ENCODE measurements at places on chromosomes 4 and X.
A peak's percentile ranks its signal among the peaks of the same experiment; 100 is the strongest.

- DNase-seq: no peak
Observed at GRCh38 chr4:138037696-138038095, 204.5 kb downstream of the SLC7A11 start.

DNA sequence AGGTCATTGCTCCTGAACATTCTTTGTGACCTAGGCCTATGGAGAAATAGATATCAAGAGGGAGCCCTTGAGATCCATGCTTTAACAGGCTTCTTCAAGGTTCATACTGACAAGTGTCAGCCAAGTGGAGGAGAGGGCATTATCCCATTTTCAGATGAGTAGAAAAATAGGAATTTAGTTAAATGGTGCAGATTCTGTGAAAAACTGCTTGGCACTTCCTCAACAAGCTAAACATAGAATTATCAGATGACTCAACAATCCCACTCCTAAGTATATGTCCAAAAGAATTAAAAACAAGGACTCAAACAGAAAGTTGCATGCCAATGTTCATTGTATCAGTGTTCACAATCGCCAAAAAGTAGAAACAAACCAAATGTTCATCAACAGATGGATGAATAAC lies 43.8 kb upstream of the KCNIP4 start:
- no peak for DNase-seq

DNA sequence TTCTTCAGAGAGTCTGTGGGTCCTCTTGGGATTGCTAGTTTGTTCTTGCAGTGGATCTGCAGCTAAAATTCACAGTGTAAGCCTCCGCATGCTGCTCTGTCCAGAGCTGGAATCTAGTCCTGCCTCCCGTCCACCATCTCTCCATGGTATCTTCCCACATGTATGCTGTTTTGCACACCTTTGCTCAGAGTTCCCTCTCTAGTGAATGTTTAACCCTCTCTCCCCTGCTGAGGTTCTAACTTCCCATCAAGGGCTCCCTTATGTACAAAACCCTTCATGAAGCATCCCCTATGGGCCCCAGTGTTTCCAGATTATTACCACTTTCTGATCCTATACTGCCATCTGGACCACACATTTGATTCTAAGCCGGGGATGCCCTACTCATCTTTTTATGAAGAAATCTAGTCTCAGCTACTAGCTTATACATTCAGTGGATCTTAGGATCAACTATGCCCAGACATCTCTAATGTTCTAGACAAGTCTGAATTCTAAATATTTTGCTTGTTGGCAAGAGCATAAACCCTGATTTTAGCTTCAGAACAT lies 157.3 kb downstream of the CPEB2 start:
- no peak for DNase-seq

DNA sequence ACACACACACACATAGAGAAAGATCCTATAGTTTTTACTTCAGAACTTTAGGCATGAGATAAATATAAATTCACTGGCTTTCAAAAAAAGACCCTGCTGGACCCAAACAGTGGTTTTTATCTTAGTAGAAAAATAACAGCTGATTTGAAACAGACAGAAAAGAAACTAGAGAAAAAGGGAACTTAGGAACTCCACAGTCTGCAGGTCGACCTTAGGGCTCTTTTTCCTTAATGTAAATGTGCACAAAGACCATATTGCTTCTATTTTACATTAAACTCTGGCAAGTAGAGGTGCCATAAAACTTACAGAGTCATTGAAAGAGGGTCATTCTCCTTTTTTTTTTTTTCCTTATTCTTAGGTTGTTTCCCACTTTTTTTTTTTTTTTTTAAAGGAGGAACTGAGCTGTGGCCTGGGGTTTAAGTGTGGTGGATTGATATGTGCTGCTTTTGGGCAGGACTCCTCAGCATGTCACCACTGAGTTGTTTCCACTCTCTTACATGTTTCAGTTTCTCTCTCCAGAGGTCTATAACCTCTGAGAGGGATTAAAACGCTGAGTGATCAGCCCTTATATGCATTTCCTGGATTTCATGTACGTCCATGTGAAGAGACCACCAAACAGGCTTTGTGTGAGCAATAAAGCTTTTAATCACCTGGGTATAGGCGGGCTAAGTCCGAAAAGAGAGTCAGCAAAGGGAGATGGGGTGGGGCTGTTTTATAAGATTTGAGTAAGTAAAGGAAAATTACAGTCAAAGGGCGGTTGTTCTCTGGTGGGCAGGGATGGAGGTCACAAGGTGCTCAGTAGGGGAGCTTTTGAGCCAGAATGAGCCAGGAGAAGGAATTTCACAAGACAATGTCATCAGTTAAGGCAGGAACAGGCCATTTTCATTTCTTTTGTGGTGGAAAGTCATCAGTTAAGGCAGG lies 70.8 kb upstream of the PACRGL start:
- no peak for DNase-seq

- no peak for DNase-seq
Observed at GRCh38 chr4:78480286-78480685, 71.3 kb upstream of the ANXA3 start.

GRCh38 chr4:47525154-47525819 lies 40.2 kb downstream of the ATP10D start:
- DNase-seq: no peak

DNA sequence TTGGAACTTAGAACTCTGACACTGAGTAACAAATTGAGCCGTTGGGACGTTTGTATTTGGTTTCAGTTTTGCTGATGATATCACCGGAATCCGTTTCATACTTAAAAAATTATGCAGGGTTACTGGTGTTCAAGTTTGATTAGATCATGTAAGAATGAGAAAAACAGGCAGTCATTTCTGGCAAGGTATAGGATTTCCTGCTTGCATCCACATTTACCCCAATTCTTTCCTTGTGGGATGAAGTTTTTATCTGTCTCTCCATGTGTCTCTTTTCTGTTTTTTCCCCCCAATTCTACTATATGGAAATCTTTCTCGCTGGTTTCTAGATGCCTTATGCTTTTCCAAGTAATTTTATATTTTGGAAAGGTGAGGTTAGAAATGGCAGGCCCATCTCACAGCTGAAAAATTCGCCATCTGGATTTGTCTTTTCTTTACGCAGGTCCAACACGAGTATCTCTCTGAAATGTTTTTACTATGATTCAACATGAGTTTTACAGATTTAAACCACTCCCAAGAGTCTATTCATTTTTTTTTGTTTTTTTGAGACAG lies 197.9 kb downstream of the SHOX start:
- DNase-seq: peak; percentile 3

DNA sequence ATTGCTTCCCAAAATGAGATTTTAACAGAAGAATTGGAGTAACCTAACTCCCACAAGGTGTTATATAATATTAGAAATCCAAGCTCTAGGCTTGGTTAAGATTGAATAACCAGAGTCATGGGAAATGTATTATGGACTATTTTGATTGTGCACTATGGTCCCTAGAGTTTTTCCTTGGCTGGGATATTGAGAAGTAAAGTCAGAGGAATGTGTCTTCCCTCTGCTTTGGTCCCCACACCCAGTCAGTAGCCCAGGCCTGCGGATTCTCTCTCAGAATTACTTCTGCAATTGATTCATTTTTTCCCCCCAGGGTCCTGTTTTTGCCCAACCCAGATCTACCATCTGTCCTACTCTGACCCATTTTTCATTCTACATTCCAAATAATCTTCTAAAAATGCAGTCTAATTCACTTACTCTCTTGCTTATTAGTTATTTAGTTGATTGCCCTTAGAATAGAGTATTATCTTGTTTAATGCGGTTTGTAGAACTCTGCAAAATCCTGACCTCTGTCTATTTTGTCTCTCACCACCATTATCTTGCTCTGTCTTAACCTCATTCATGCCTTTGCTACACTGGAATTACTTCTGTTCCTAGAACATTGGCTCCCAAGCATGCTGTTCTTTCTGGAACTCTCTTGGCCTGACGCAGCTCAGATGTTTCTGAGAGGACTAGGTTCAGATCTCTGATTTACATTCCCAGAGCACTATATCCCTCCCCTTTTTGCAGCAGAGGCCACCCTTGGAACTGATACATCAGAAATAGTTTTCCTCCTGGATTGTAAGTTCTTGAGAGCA lies 23.6 kb downstream of the GUCY1A1 start:
- no peak for DNase-seq

GRCh38 chrX:17374619-17375366 lies at the start of gene NHS:
NHS (plus strand) TSS chrX:17375200; CDS start chrX:17375758, 558 bp downstream.
- DNase-seq: peak; percentile 89

DNA sequence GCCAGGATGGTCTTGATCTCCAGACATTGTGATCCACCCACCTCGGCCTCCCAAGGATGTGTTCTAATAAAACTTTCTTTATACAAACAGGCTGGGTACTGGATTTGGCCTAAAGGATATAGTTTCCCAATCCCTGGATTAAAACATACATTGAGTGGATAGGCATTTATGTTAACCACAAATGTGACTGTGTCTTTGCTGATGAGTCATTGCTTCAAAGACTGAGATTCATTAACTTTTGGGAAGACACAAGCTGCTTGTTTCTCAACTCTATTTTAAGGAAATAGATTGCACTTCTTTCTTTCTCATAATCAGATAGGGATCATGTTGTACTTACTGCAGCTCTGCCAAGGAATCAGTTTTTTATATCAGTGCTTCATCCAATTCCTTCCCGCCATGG lies 131.3 kb upstream of the AGA start:
- DNase-seq: no peak

GRCh38 chr4:111556141-111556781 lies 589.0 kb upstream of the FAM241A start:
- DNase-seq: no peak

- DNase-seq: no peak
Observed at GRCh38 chr4:147651563-147651962, 32.4 kb downstream of the PRMT9 start.

DNA sequence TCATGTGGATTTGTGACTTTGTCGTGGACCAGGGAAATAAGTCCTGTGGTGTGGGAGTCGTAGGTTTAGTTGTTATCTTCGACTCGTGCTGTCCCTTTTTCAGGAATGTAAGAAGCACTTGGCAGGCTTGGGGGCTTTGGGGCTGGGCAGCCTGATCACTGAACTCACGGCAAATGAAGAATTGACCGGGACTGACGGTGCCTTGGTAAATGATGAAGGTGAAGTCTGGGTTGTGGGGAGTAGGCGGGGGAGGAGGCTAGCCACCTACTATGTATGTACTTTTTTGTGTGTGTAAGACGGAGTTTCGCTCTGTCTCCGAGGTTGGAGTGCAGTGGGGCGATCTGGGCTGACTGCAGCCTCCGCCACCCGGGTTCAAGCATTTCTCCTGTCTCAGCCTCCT lies 1.2 kb downstream of the TAF1 start:
- DNase-seq: no peak

- DNase-seq: no peak
Observed at GRCh38 chrX:124005228-124005627, 43.7 kb downstream of the STAG2 start.

DNA sequence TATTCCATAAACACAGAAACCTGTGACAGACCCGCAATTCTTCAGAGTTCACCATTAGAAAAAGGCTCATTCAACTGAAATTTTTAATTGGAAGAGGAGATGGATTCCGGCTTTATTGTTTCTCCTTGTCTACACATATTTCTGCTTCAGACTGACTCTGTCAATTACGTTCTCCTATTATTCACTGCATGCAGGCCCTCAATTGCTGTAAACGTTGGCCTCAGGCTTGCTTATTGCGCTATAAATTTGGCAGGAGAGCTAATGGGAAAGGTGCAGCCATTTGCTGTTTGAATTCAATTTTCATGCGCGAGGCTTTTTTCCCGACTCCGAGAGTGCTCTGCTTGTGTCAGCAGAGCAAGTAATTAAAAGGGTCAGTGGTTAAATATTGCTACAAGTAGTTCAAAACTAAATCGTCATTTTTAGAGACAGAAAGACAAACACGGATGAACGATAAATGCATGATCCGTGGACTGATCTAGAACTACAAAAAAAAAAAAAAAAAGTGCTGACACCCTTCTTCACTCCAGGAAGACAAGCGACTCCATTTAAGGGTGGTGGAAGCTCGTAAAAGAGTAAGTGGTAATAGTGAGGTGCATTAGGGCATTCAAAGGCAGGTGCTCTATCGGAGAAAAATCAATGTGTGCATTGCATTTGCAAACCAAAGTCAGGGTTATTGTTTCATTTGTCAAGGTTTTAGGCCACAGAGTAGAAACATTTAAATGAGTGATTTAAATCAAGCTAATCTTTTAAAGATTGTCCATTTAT lies 841.6 kb upstream of the FRG1 start:
- no peak for DNase-seq

All from D341Med (cell line).